GM12864 (cell line): ENCODE measurements at places on chromosomes 4 and X.

- no peak for DNase-seq
Measured at GRCh38 chrX:37817579-37817978, 29.8 kb downstream of the DYNLT3 start.

GRCh38 chr4:13530823-13531624 lies 13.3 kb downstream of the NKX3-2 start:
- no peak for DNase-seq

GRCh38 chrX:40727093-40727492 lies 8.2 kb downstream of the MED14 start:
- DNase-seq: no peak

DNA sequence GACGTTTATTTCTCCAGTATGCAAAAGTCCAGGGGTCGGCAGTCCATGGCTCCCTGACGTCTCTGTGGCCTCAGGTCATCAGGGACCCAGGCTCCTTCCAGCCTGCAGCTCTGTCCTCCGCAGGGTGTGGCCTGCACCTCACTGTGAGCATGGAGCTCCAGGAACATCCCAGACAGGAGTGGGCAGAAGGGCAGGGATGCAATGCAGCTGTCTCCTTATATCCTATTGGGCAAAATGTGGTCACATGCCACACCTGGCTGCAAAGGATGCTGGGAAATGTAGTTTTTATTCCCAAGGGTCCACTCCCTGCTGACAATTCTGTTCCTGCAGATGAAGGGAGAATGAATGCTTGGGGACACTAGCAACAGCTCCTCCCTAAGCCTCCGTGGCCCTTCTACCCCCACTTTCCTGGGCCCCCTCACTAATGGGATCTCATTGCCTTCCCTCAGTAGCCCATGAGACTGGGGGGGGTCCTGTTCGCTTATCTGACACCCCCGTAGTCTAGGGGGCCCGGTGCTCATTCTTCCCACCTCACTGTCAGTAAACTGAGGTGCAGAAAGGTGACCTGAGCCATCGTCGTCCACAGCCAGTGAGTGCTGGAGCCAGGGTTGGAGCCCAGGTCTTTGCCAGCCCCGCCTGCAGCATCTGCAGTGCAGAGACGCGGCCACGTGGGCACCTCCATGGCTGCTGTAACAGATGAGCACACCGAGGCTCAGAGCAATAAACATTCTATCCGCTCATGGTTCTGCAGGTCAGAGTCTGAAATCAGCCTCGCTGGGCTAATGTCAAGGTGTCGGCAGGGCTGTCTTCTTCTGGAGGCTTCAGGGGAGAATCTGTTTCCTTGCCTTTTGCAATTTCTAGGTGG lies 5.9 kb upstream of the GRPEL1 start:
- no peak for DNase-seq

DNA sequence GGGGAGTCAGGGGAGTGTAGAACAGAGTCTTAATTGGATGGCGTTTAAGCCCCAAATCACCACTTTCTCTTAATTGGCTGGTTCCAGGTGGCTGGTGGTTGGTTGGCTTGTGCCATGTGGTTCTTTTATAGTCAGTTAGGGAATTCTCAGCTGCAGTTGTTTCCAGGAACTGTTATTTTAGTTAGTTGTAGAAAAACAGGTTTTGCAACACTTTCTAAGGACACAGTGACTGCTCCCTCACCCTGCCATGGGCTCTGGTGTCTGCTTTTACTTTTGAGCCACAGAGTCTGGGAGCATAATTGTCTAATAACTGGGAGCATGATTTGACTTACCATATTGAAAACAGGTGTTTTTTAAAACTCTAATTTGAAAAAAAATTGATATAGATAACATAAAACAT lies 75.8 kb upstream of the PCDH18 start:
- no peak for DNase-seq

GRCh38 chrX:10030570-10030969 lies 63.4 kb downstream of the CLDN34 start:
- no peak for DNase-seq
